ENCODE measurements at places on chromosomes 3 and 15.
A peak's percentile ranks its signal among the peaks of the same experiment; 100 is the strongest.

GRCh38 chr15:40065166-40065565 lies 26.2 kb upstream of the SRP14 start:
- DNase-seq = peak; percentile 40

- DNase-seq = no peak
Observed at GRCh38 chr15:71242292-71242691, 127.0 kb downstream of the THSD4 start.

DNA sequence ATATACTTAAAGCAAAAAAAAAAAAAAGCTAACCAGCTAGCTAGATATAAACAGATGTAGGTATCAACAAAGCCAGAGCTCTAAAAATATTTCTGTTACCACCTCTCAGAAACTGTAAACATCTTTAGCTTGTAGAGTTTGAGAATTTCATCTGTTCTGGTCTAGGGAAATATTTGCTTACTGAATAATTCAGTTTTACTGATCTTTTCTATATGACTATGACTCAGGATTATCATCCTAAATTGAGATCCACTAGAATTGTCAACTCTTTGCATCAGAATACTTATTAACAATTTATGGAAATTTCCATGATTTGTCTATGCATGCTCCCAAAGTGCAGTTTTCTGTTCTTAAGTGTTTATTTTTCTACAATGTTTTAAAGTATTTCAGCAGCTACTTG lies 517.3 kb downstream of the DIPK2A start:
- DNase-seq = no peak

GRCh38 chr15:34855413-34855812 lies 60.1 kb upstream of the ACTC1 start:
- no peak for DNase-seq

- DNase-seq = no peak
Observed at GRCh38 chr15:94250801-94251200, 19.4 kb downstream of the MCTP2 start.

DNA sequence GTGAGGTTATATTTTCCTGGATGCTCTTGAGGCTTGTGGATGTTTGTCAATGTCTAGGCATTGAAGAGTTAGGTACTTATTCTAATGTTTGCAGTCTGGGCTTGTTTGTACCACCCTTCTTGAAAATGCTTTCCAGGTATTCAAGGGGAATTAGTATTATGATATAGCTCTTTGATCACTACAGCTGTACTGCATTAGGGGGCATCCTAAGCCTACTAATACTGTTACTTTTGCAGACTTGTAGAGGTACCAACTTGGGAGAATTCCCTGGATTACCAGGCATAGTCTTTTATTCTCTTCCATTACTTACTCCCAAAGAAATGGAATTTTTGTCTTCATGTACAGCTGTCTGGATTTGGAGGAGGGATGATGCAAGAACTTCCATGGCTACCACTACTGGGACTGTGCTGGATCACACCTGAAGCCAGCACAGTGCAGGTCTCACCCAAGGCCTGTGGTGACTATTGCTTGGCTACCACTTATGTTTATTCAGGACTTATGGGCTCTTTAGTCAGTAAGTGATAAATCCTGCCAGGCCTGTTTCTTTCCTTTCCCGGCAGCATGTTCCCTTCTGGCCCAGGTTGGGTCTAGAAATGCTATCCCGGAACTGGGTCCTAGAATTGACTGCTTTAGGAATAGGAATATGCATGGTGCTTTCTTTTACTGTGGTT lies 402.9 kb downstream of the IL20RB start:
- no peak for DNase-seq

All from NCI-H1417 treated with DMSO at 0.1 percent for 48 hours (cell line).